ENCODE measurements at places on chromosomes 16 and 17.

- no peak for DNase-seq
Measured at GRCh38 chr17:77328823-77329740, 188.3 kb downstream of the SEC14L1 start.

DNA sequence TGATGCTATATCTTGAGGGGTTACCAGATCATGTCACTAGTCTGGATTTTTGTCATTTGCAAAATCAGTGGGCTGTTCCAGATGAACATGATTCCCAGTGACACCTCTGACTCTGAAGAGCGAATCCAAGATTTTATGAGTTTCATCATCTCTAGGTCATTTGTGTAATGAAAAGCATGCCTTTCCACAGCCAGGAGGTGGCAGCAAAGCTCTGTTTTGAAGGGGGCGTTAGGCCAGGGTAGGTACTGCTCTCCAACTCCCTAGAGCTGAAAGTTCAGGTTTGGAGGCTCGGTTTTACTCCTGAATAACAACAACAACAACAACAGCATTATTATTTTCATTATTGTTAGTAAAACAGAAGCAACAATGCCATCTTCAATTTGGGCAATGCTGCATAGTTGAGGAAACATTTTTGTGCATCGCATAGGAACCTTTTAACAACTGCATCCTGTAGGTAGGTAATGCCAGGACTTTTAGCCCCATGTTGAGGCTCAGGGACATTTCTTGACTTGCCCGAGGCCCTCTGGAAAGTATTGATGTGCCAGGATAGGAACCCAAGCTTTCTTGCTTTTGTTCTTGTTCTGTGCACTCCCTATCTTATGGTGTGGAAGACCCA, 77.0 kb downstream of the MYH13 start:
- DNase-seq = peak; percentile 16

DNA sequence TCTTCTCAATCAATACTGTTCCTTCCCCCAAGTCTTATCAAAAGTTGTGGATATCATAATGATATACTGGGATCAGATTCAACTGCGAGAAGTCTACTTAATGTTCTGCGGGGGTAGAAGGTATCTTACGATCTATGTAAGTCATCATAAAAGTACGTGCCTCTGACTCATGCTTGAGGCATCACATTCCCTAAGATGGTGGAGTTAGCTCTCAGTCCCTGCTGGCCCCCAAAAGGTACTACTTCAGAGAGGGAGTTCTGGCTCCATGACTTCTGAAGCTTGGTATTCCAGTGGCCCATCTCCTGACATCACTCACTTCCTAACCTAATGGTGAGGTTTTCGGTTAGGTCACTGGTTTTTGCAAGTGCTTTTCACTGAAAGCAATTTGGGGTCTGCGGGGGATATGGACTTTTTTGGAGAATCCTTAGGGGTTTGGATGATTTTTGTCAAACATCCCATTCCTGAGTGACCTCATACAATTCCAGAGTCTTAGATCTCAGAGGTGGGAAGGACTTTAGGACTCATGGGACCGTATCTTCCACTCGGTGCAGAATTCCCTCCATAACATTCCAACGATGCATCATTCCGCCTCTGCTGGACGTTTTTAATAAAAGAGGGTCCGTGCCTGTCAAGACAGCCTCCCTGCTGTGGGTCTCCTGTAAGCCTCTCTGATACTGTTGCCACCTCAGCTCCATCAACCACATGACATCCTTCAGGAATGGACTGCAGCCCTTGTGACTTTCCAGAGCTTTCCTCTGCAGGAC, 74.3 kb downstream of the DYNLRB2 start:
- DNase-seq = no peak

- no peak for DNase-seq
Measured at GRCh38 chr16:52257534-52257933, 289.4 kb downstream of the TOX3 start.

- DNase-seq = no peak
Measured at GRCh38 chr16:84386047-84386446, 17.7 kb downstream of the ATP2C2 start.

- DNase-seq = no peak
Measured at GRCh38 chr16:71974068-71974818, 26.0 kb downstream of the PKD1L3 start.

All from CD4-positive, alpha-beta T cell treated with Interleukin-10 for 1 hour (primary cell).